ENCODE measurements at places on chromosomes 11 and 22.

- no peak for DNase-seq
Observed at GRCh38 chr22:32903507-32903906, 102.0 kb downstream of the TIMP3 start.

GRCh38 chr11:119460582-119460981 is 37.6 kb upstream of the THY1 start:
- DNase-seq = no peak

GRCh38 chr22:32760815-32761214 is 40.7 kb upstream of the TIMP3 start:
- no peak for DNase-seq

- peak; percentile 48 for DNase-seq
Observed at GRCh38 chr22:43889860-43890253, 2.0 kb downstream of the PNPLA5 start.

DNA sequence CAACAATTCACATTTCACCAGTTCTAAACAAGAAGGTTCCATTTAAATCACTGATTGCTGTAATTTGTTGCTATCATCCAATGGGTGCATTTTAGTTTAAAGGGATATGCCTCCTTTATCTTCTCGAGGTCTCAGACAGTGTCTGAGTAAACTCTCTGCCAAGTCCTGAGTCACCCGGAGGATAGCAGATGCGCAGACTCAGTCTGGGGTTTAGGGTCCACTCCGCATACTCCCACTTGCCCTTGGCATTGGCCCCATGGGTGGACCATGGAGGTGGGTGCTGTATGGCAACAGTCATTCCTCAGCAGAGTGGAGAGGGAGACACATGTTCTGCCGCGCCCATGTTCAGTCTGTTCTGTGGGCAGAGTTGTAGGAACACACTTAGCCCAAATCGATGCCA is 65.4 kb upstream of the CRTAM start:
- no peak for DNase-seq

DNA sequence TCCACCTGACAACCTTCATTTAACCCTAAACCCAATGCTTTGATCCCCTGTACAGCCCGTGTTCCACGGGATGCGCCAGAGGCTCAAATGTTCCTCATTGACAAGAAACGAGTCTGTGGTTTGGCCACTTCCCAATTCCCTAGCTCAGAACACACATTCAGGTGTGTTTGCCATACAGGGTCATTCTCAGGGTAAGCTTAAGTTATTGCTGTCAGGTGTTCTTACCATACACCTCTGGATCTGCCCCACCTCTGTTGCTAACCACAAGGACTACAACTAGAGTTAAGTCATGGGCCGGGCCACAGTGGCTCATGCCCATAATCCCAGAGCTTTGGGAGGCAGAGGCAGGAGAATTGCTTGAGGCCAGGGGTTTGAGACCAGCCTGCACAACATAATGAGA is 45.6 kb upstream of the POLD3 start:
- DNase-seq = no peak

GRCh38 chr11:12159351-12160099 is 49.1 kb downstream of the MICAL2 start:
- no peak for DNase-seq

DNA sequence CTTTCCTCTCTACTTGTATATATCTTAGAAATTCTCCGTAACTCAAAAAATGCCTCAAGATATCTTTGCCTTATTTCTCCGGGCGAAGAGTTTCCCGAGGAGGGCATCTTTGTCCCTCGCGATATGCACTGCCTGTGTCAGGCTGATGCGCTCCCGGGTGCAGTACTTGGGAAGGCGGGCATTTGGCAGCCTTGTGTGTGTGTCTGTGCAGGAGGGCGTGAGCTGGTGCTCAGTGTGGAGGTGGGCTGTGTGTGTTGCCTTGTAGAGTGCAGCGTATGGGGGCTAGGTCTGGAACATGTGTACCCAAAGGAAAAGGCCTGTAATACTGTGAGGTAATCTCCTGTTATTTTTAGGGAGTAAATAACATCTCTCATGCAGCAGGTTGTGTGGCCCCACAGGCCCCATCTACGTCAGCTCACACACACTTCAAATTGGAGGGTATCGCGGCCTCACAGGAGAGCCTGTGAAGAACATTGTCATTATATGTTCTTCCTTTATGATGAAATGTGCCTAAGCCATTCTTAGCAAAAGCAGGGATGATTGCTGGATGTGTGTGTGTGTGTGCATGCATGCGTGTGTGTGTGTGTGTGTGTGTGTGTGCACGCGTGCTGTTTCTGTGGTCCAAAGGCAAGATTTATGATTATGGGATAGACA is 77.5 kb downstream of the KCNJ1 start:
- DNase-seq = no peak

DNA sequence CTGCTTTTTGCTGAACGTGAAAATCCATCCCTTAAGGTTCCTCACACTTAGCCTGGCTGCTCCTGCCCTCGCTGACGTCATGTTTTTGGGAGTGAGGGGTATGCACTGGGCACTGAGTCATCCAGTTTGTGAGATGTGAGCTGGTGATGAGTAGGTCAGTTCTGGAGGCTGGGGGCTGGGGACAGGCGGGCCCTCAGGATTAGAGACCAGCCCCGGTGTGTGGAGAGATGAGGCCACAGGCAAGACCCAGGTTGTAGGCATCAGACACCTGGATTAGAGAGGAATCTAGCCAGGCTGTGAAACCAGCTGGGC is 9.2 kb downstream of the KCNC1 start:
- no peak for DNase-seq

- no peak for DNase-seq
Observed at GRCh38 chr11:131391176-131391575, 20.8 kb downstream of the NTM start.

- peak; percentile 78 for DNase-seq
Observed at GRCh38 chr11:95089620-95090542, at the start of gene ENDOD1. Gene ENDOD1, plus strand, starts transcription at chr11:95089846. Its CDS starts 82 bp downstream, at chr11:95089928.

DNA sequence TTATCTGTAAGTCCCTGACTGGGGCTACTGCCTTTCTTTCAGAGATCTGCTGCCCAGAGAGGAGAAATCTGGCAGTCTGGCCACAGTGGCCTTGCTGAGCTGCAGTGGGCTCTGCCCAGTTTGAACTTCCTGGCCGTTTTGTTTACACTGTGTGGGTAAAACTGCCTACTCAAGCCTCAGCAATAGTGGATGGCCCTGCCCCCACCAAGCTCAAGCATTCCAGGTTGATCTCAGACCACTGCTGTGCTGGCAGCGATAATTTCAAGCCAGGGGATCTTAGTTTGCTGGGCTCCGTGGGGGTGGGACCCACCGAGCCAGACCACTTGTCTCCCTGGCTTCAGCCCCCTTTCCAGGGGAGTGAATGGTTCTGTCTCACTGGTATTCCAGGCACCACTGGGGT is 117.5 kb downstream of the TRPC6 start:
- DNase-seq = no peak

DNA sequence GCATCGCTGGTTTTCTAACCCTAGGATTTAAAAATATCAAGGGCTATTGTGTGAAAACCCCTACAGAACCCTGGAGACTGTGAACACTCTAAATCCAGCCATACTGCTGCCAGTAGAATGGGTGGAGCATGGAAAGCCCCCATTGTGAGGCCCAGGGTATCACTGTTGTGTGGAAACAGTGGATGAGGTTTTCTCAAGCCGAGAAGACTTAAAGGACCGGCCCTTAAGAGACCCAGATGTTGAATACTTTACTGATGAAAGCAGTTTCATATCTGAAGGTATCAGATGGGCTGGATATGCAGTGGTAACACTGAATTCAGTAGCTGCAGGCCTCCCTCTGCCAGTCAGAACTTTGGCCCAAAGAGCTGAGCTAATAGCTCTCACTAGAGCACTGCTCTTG is 41.6 kb upstream of the GLYAT start:
- no peak for DNase-seq

GRCh38 chr11:80307676-80308075 is 866.8 kb upstream of the TENM4 start:
- DNase-seq = no peak

GRCh38 chr11:33375236-33375635 is 118.1 kb downstream of the HIPK3 start:
- no peak for DNase-seq

- no peak for DNase-seq
Observed at GRCh38 chr22:41801886-41802285, 1.4 kb downstream of the CCDC134 start.

DNA sequence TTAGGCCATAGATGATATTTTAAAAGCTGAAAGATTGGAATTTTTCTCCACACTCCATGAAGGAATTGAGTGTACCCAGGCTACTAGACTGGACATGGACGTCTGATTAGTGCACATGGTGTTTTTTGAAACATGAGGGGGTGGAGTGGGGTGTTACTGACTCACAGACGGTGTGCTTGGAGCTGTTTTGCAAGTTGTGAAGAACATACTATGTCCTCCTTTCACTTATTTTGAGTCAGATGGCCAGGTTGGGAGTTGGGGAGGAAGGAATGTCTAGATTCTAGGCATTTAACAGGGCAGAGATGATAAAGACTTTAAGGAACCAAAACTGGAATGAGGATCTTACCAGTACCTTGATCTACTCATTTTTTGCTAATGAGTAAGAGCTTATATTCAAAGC is 158.1 kb upstream of the MTNR1B start:
- no peak for DNase-seq

GRCh38 chr11:108698844-108699642 is 34.2 kb downstream of the DDX10 start:
- DNase-seq = no peak

DNA sequence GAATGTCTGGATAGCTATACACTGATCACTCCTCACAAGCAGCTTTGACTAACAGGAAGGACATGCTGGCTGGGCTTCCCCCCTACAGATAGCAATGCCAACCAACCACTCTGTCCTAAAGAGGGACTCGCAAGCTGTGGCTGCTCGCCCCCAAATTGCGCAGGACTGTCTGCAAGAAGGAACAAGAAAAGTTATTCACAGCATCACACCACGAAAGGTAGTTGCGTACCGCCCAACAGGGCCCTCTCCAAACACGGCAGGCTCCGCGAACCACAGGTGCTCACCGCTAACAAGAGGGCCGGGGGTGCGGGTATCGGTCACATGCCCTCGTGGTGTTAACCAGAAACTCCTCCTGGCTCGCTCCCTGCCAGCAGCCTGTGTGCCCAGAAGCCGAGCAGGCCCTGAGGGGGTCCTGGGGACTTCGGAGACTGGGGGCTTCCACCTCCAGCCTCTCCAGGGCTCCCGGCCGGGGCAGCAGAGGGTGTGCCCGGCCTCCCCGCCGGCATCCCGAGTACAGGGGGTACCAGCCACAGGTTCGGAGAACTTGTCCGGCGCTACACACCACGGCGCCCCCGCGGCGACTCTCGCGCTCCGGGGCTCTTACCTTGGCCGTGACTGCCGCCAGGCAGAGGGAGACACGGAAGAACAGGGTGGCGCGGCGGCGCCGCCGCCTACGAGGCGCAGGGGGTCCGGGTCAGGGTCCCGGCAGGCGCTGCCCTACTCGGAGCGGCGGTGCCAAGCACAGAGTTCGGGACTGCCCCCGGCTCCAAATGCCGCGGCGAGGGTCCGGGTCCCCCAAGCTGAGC is 682 bp downstream of the LARGE1 start:
- DNase-seq = peak; percentile 15

DNA sequence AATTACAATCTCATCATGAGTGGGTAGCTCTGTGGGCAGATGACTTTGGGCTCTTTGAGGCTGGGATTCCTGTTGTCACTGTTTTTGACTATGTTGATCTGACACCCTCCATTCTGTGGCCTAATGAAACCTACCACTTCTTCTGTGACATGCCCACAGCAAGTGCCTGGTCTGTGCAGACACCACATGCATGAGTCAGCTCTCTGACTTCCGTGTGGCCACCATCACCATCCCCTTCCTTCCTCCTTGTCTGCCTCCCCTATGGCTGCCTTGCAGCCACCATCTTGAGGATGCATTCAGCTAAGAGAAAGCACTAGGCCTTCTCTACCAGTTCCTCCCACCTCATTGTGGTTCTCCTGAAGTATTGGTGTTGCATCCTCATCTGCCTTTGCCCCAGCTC is 15.3 kb upstream of the OR10V1 start:
- DNase-seq = no peak

All from WERI-Rb-1 (cell line).